Amniotic stem cell (primary cell): ENCODE measurements at places on chromosomes 6 and 20.

GRCh38 chr20:2470423-2471193, at the start of gene SNRPB:
SNRPB (minus strand) TSS chr20:2470789; CDS start chr20:2470690, 99 bp downstream.
- peak; percentile 96 for DNase-seq

DNA sequence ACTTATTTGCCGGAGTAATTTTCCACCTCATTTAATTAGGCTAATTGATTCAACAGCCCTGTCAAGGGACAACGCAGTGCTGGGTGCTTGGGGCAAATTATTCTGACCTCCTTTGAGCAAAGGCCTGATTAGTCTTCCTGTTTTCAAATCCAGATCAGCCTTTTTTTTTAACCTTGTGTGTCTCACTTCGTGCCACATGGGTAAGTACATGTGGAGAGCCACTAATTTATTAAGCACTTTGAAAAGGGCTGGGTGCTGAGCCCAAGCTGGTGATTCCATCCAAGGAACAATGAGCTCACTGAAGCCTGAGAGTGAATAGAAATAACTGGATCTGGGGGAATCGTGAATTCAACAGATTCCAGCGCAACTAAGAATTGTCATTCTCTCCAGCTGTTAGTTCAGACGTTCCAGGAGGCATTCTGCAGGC, 229.3 kb downstream of the CLIC5 start:
- no peak for DNase-seq

DNA sequence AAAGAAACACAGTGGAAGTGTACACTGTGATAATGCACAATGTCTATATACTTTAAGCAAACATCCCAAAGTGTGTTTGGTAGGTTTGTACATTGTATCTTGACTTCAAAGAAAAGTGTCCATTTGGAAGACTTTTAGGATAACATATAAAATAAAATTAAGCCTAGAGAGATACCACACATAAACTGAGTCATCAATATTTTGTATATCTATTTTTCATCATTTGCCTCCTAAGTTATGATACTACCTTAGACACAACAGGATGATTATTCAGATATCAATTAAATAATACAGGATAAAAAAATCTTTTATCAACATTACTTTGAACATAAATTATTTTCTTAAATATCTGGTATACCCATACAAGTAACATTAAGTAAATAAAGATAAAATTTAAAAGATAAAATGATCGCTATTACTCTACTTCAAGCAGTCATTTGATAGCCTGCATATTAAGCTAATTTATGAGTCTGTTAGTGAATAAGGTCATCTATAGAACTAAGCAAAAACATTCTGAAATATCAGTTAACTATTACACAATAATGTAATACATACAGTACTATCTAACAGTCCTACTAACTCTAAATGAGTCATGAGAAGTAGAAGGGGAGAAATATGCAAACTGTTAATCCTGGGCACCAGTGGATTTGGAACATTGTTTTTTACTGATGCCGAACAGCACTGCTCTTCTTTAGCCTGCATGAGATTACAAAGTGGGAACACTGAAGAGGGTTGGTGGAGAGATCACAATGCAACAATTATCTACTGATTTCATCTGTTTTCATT, 158.4 kb upstream of the SIM1 start:
- DNase-seq: no peak

DNA sequence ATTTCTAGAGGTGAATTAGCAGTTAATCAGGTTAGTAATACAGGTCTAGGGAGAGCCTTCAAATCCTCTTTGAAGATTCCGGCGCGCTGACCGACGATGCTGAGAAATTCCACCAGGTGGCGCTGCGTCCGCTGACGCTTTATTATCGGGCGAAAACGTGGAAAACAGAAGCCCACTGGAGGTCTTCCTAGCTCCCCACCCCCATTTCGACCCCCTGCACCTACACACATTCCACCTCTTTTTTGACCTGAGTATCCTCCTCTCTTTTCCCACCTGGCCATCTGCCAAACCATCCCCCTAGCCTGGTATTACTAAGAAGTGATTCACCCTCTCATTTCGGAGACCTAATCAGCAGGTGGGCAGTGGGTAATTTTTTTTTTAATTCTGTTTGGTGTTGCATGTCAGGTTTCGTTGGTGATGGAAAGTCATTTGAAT, 65.4 kb upstream of the RIN2 start:
- no peak for DNase-seq

GRCh38 chr6:133985970-133986369, 32.9 kb downstream of the TBPL1 start:
- DNase-seq: no peak

DNA sequence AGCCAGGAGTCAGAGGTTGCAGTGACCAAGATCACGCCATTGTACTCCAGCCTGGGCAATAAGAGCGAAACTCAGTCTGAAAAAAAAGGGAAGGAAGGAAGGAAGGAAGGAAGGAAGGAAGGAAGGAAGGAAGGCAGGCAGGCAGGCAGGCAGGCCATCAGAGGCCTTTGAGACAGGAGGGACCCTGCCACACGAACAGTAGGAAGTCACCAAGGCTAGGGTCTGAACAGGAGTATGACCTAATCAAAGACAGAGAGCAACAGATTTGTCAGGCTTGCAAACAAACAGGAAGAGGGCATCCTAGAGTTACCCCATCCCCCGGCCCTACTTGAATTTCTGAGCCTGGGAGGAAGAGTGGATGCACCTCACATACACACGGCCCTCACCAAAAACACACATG, 67.1 kb downstream of the FGD2 start:
- no peak for DNase-seq

- DNase-seq: no peak
These were observed 14.0 kb upstream of the KCNK15 start for GRCh38 chr20:44731657-44732056.

GRCh38 chr20:47212606-47213207, 143.8 kb downstream of the ZMYND8 start:
- DNase-seq: no peak

- no peak for DNase-seq
These were observed 215.5 kb downstream of the ANKRD60 start for GRCh38 chr20:58012731-58013510.

- no peak for DNase-seq
These were observed 862 bp downstream of the UCKL1 start for GRCh38 chr20:63955281-63955826.

GRCh38 chr6:52549428-52549827, 27.4 kb downstream of the TRAM2 start:
- no peak for DNase-seq

DNA sequence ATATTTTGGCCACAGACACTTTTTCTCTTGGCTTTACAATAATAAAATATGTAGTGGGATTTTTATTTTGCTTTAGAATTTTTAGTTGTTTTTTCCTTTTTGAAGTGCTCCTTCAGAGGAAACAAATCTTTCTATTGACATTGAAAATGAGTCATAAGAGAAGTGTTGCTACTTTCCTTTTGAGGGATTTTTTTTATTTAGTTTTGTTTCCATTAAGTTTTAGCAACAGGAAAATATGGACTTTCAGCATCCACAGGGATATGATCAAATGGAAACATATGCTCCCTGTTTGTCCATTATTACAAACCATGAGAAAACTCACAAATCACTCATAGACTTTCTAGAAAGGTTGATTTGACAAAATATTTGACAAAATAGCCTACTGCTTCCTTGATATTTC, 65.3 kb upstream of the BMP2 start:
- no peak for DNase-seq

DNA sequence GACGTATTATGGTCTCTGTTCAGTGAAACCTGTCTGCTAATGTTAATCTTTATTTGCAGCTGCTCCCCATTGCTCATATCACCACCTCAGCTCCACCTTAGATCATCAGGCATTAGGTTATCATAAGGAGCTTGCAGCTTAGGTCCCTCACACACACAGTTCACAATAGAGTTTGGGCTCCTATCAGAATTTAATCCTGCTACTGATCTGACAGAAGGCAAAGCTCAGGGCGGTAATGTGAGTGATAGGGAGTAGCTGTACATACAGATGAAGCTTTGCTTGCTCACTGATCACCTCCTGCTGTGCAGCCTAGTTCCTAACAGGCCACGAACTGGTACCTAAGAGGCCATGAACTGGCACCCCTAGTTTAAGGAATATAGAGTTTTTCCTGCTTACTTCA, 989.7 kb downstream of the EYS start:
- DNase-seq: no peak

DNA sequence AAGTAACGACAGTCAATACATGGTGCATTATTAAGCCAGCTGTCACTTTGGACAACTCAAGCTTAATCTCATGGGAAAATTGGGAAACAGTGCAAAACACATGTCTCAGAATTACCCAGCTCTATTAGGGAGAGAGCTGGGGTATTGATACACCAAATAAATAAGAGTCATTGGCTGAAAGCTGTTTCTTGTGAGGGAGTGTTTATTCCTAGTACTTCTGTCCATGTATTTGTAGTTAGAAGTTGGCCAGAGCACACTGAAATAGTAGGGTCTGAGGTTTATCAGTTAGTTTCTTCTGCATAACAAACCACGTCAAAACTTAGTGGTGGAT, 192.0 kb upstream of the RALGAPA2 start:
- DNase-seq: no peak

- DNase-seq: no peak
These were observed 148.5 kb upstream of the DEFB112 start for GRCh38 chr6:50198245-50198644.

- DNase-seq: no peak
These were observed 52.2 kb upstream of the UNC93A start for GRCh38 chr6:167238694-167239467.

- no peak for DNase-seq
These were observed 8.5 kb downstream of the CD164 start for GRCh38 chr6:109373762-109374161.

- no peak for DNase-seq
These were observed 37.4 kb downstream of the ANGPT4 start for GRCh38 chr20:878511-879307.

DNA sequence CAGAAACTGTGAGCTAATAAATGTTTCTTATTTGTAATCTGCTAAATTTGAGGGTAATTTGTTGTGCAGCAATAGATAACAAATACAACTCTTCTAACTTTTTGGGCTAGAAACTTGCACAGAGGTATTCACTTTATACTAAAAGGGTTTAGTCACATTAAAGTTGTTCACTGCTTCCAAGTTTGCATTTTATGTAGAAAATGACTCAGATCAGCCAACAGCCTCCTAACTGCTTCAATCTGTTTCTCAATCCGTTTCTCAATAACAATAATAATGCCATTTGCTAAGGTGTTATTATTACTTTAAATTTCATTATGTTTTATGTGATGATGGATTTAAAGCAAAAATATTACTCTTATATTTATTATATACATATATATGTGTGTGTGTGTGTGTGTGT, 213.9 kb downstream of the CENPW start:
- no peak for DNase-seq

DNA sequence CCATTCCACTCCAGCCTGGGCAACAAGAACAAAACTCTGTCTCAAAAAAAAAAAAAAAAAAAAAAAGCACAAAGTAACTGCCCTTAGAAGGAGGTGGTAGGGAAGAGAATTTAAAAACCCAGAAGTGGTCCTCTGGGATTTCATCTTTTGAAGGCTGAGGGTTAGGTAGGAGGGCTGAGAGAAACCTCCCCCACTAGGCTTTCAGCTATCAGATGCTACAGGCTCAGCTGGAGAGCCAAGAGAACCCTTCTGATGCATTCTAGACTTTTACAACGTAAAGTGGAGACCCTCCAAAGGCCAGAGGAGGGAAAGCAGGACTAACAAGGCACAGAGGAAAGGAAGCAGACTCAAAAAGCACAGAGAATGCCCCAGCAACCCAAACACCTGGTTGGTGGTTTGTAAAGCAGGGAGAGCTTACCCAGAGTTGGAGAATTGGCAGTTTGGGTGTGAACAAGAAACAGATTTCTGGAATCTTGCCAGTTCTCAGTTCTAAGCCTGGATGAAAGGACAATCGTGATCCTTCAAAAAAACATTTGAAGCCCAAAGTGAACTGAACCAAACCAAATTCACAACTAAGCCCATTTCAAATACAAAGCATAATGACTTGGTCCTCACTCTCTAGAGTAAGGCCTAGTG, 23.2 kb upstream of the SPAG4 start:
- no peak for DNase-seq

DNA sequence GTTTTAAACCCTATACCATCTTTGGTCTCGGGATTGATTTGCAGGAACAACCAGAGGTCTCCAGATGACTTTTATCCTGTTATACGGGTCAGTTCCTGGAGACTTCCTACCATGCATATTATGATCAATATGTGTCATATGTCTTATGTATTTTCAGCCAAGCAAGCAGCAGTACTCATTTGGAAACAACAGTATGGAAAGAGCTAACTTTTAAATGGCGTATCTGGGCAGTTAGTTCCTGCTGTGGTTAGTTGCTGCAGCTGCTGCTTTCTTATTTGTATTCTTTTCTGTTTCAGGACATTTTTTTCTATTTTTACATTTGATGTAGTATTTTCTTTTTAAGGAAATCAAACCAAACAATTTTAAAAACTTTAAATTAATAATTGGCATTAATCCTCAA, 207.5 kb downstream of the MANEA start:
- DNase-seq: no peak

DNA sequence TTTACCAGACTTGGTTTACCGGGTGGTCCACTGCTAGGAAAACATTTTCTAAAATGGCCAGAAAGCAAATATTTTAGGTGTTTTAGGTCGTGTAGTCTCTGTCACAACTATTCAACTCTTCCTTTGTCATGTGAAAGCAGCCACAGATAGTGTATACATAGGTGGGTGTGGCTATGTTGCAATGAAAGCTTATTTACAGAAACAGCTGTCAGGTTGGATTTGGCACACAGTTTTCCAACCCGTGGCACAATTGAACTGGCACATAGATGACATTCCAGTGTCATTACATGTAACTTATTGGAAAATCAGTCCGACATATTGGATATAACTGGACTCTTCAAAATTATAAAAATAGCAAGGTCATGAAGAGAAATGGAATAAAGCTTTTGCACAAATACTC, 68.9 kb upstream of the KCNQ5 start:
- no peak for DNase-seq

DNA sequence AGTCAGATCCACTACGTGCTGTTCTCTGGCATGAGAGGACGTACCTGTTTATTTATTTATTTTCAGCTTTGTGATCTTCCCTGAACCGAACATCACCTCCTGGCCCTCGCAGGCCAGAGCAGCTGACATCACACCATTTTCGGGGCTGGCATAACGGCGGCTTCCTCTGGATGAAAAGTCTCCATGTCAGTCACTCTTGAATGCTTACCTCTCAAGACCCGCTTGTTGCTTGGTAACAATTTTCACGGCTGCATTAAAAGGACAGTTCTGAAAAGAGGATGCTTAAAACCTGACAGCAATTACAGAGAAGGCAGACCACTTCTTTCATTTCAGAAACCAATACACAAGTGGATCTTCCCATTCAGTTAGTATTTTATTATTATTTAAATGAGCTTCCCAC, 159.8 kb upstream of the CDH4 start:
- DNase-seq: no peak

DNA sequence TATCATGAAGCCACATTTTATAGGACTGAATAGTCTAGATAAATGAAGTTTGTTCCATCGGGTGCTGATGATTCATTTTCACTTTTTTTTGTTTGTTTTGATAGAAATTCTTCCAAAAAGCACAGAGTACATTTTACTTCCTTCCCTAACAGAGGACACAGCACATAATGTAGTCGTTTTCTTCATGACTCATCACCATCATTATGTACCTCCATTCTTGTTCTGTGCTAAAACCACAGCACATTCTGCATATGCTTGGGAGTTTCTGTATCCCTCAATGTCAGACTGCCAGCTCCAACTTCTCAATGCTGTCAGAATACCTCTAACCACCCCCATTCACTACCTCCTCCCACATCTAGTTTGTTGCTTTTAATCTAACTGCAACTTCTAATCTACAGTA, 1004.9 kb upstream of the ADGRB3 start:
- peak; percentile 64 for DNase-seq

- DNase-seq: no peak
These were observed 5.3 kb upstream of the IP6K3 start for GRCh38 chr6:33751771-33752645.
